SJSA1 (cell line): ENCODE measurements at places on chromosomes 7 and 10. TPM values are rescaled to one million over a fixed set of nuclear protein-coding genes. Genes with fewer than 3 reads are reported as not detected.

NPS gene
- total RNA-seq = not detected in 2 replicates

- no peak overlapping the region for H3K4me3 ChIP-seq
- H3K4me1 ChIP-seq = peaks cover 14% of the 10 kb centered on the region
- no peak overlapping the region for H3K27ac ChIP-seq
- H3K27me3 ChIP-seq = no peaks in the 10 kb centered on the region
These were observed 231.9 kb upstream of the HABP2 start for GRCh38 chr10:113320987-113321386.

NCF1 gene
- not detected in 2 replicates for total RNA-seq

DNA sequence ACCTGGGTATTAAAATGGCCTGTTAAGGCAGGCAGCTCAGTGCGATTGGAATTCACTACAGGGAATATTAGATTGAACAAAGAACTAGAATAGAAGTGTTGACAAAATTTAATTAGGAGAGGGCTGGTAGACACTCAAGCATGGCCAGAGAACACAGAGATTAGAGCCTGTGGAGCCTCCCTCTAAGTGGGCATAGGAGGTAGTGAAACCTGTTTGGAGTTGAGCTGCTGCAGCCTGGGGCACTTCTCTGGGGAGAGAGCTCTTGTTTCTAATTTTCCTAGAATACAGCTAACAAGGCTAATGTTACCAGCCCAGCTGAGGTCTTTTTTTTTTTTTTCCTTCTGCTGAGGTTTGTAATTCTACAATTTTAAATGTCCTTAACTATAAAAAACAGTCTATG lies 46.4 kb downstream of the TMEM168 start:
- H3K27ac ChIP-seq = no peak overlapping the region
- H3K4me3 ChIP-seq = no peak overlapping the region
- H3K4me1 ChIP-seq = no peaks in the 10 kb centered on the region
- no peaks in the 10 kb centered on the region for H3K27me3 ChIP-seq

DNA sequence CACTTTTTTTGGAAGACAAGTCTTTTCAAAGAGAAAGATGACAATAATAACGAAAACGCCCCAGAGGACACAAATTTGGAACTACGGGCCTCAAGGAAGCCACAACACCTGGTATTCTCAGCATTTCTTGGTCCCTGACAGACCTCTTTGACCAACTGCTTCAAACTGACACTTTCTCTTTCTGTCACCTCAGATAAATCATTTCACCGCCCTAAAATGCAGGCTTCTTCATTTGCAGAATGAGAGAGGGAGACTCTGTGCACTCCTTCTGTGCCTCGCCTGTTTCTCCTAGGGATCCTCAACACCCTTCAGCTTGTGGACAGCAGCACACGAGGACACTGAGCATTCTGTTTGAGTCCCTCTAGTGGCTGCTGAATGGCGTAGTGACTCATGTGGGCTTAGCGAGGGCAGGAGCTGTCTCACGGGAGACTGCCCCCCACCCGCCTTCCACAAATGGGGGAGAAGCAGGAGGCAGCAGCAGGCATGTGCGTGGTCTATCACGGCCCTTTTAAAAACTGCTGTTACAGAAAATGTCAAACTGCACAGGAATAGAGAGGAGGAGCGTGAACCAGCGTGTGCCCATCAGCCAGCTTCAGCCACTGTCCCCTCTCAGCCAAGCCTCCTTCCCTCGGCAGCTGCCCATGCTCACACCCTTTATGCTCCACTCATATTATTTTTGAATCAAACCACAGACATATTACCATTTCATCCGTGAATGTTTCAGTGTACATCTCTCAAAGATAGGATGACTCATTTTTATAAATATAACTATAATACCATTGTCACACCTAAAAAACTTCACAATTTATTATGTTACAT lies 41.4 kb downstream of the GSDME start:
- no peaks in the 10 kb centered on the region for H3K4me1 ChIP-seq
- H3K27ac ChIP-seq = no peak overlapping the region
- H3K4me3 ChIP-seq = no peak overlapping the region
- no peaks in the 10 kb centered on the region for H3K27me3 ChIP-seq
- H3K36me3 ChIP-seq = no peaks in the 10 kb centered on the region

DNA sequence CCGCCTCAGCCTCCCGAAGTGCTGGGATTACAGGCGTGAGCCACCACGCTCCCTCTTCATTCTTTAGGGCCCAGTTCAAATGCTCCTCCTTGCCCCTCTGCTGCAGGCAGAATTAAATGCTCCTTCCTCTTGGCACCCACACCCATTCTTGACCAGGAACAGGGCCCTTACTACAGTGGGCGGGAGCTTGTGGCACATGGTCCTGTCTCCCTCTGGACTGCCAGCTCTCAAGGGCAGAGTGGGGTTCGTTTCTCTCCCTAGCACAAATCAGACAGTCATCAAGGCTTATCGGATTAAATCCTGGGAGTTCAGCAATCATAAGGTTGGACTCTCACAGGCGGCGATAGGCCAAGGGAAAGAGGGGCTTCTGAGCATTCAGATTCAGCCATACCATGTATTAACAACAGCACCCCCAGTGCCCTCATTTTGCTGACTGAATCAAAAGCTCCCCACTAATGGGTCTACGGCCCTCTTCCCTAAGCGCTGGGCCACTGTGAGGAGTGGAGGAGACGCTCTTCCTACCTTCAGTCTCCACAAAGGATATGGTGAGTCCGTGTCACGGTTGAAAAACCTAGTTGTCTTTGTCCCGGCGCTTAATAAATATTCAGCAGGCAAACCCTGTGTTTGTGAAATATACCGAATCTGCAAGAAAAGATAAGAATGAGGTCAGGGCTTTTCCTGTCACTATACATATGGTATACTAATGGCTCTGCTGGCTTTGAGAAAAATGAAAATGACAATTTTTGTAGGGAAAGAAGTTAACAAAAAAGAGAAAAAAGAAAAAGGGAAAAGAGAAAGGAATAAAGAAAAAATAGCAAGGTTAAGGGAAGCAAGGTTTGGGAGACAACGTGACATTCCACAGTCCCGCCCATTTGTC lies 107.4 kb downstream of the CLEC2L start:
- peaks cover 48% of the 10 kb centered on the region for H3K36me3 ChIP-seq
- no peak overlapping the region for H3K4me3 ChIP-seq

DNA sequence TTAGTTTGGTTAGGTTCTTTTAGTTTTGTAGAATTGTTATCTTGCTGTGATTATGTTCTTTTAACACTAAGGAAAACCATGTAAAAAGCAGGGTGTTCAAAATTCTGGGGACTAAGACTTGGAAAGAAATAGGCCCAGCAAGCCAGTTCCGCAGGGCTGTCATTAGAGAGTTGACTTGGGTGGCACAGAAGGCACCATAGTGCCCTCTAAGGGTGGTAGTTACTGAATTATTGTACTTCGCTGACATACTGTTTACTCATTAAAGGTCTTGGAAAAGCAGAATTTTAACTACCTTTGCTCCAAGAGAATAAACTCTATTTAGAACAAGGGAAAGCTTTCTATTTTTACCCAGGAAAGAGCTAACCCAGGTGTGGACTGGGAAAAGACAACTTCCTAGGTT lies 86.5 kb downstream of the OTUD1 start:
- no peaks in the 10 kb centered on the region for H3K36me3 ChIP-seq
- H3K4me3 ChIP-seq = no peak overlapping the region
- no peak for DNase-seq
- no peak overlapping the region for H3K27ac ChIP-seq
- H3K27me3 ChIP-seq = no peaks in the 10 kb centered on the region

GRCh38 chr7:40418448-40418847 lies 283.6 kb downstream of the SUGCT start:
- no peaks in the 10 kb centered on the region for H3K27me3 ChIP-seq
- H3K4me1 ChIP-seq = no peaks in the 10 kb centered on the region
- no peak overlapping the region for H3K27ac ChIP-seq
- H3K4me3 ChIP-seq = no peak overlapping the region
- DNase-seq = no peak

DNA sequence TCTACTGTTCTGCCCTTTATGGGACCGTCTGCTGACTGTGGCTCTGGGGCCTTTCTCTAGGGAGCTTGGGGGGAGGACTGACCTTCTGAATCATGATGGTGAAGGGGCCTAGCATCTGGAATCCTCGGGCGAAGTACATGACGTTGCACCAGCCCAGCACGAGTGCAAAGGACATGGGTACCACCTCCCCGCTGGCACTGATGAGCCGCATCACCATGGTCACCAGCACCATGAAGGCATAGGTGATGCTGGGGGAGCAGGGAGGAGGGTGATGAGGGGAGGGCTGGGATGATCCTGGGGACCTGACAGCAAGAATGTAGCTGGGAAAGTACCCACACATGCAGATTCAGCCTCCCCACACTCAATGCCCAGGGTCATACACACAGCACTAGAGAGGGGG lies 11.1 kb downstream of the TRPV6 start:
- no peak for DNase-seq
- no peaks in the 10 kb centered on the region for H3K4me1 ChIP-seq
- peaks cover 4% of the 10 kb centered on the region; the same call in 1 of the 2 replicates for H3K27me3 ChIP-seq

GRCh38 chr10:12873172-12873571 lies 128.3 kb downstream of the CCDC3 start:
- H3K4me3 ChIP-seq = no peak overlapping the region
- H3K4me1 ChIP-seq = peaks cover 4% of the 10 kb centered on the region
- no peaks in the 10 kb centered on the region; the same call in 1 of the 2 replicates for H3K27me3 ChIP-seq
- H3K27ac ChIP-seq = no peak overlapping the region

PTPN20 gene
- total RNA-seq = not detected in 2 replicates

FXYD4 gene
- not detected in 2 replicates for total RNA-seq

CPA4 gene
- 12.0 and 14.7 TPM in 2 replicates for total RNA-seq

- H3K36me3 ChIP-seq = no peaks in the 10 kb centered on the region
- no peak overlapping the region for H3K4me3 ChIP-seq
- H3K27ac ChIP-seq = no peak overlapping the region
- no peak for DNase-seq
- no peaks in the 10 kb centered on the region for H3K4me1 ChIP-seq
- no peaks in the 10 kb centered on the region for H3K27me3 ChIP-seq
These were observed 266.2 kb upstream of the PHF14 start for GRCh38 chr7:10707519-10707918.

CDC14C gene
- not detected in 2 replicates for total RNA-seq

GRCh38 chr7:73832806-73833205 lies 2.0 kb downstream of the CLDN4 start:
- H3K27me3 ChIP-seq = no peaks in the 10 kb centered on the region
- H3K27ac ChIP-seq = no peak overlapping the region
- no peak overlapping the region for H3K4me3 ChIP-seq
- DNase-seq = no peak
- peaks cover 13% of the 10 kb centered on the region for H3K4me1 ChIP-seq
- no peaks in the 10 kb centered on the region for H3K36me3 ChIP-seq

NAT16 gene
- total RNA-seq = not detected in 2 replicates

DNA sequence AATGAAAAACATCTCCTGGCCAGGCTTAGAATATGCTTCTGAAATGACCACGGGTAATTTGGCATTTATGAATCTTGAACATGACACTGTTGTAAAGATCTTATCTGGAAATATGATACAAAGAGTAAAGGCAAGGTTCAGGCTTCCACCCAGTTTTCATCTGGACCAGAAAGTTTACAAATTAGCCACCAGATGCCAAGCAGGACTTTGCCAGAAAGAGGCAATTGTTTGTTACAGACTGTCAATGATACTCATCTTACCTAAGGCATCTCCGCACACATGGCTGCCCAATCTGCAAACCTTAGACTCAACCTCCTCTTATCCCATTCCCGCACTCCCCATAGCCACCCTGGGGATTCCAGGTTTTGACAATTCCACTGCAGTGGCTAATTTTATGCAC lies 795.3 kb downstream of the TYW1 start:
- no peak overlapping the region for H3K4me3 ChIP-seq
- no peak overlapping the region for H3K27ac ChIP-seq
- no peaks in the 10 kb centered on the region for H3K27me3 ChIP-seq
- H3K4me1 ChIP-seq = no peaks in the 10 kb centered on the region

DNA sequence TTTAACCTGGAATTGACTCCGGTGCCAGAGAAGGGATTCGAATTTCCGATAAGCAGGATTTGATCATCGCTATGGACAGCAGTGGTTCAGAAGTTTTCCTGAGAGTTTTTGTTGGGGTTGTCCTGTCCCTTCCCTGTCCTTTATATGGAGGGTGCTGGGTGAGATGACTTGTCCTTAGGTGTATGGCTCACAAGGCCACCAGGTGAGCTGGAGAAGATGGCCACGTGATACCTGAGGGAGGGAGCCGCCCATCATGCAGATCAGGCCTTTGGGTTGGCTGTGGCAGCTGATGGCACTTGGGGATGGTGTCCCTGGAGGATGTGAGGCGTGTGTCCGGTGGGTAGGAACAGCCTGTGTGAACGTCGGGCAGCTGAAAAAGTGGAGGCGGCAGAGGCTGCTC lies 187.7 kb downstream of the PTPN20 start:
- H3K4me3 ChIP-seq = no peak overlapping the region
- H3K4me1 ChIP-seq = no peaks in the 10 kb centered on the region
- DNase-seq = no peak
- peaks cover 8% of the 10 kb centered on the region for H3K27me3 ChIP-seq

DNA sequence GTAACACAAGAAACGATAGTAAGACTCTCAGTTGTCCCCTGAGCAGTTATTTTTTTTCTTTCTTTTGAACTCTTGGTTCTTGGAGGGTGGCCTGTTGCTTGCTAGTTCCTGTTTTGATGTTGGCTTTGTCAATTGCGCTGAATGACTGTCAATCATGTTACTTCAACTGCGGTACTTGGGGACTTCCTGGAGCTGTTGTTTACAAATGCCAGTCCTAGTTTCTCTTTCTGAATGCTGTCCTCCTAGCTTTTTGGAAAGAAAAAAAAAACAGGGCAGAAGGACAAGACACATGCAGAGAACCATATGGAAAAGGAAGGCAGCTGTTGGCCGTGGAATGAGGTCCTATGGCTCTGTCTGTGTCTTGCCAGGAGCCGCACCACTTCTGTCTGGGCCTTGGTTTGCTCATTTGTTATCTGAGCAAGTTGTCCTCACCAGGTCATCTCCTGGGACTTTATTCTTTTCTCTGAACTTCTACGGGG lies 7.0 kb upstream of the PDCD4 start:
- H3K27me3 ChIP-seq = no peaks in the 10 kb centered on the region
- H3K27ac ChIP-seq = peak overlapping the region; percentile 84
- DNase-seq = peak; percentile 65
- no peak overlapping the region for H3K4me3 ChIP-seq

DNA sequence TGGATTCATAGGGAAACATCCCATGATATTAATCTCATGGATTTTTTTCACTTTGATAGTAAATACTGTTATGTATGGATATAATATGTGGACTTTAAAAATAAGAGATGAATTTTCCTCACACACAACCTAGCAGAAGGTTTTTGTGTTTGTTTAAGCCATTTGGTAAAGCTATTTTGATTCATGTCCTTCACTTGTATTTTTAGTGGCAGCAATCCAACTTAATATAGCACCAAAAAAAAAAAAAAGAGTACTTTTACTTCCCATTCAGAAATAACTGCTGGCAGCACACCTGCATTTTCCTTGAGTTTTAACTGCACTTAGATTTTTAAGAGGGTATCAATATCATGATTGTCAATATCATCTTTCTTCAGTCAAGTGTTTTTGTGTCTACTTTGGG lies 60.0 kb downstream of the MCMBP start:
- DNase-seq = no peak
- peaks cover 11% of the 10 kb centered on the region for H3K4me1 ChIP-seq
- H3K27ac ChIP-seq = no peak overlapping the region
- H3K4me3 ChIP-seq = no peak overlapping the region
- H3K36me3 ChIP-seq = peaks cover 19% of the 10 kb centered on the region; the same call in 1 of the 2 replicates
- no peaks in the 10 kb centered on the region for H3K27me3 ChIP-seq

PRTFDC1 gene
- 15.0 and 48.6 TPM in 2 replicates for total RNA-seq
